ENCODE measurements at places on chromosomes 6 and 20. TPM values are rescaled to one million over a fixed set of nuclear protein-coding genes. Genes with fewer than 3 reads are reported as not detected.

Gene HSF2
- 16.1 TPM for total RNA-seq

Gene EYS
- total RNA-seq = not detected

Gene TCP11
- total RNA-seq = not detected

Gene OR2J3
- total RNA-seq = not detected

Gene CFAP61
- not detected for total RNA-seq

Gene HSPA1L
- total RNA-seq = 3.5 TPM

Gene DSTN
- total RNA-seq = 46.5 TPM

Gene GGTLC1
- total RNA-seq = not detected

Gene ZNF76
- total RNA-seq = 50.0 TPM

Gene SLC39A7
- total RNA-seq = 22.4 TPM

Gene ZNF391
- total RNA-seq = 2.5 TPM

Gene C20orf202
- total RNA-seq = 0.22 TPM

Gene ZNF334
- total RNA-seq = 0.21 TPM

Gene FUCA2
- 7.8 TPM for total RNA-seq

Gene ATP6V1G2
- 2.0 TPM for total RNA-seq
